ENCODE measurements at places on chromosomes 11 and 22.

- no peak for DNase-seq
These were observed 480 bp upstream of the MTMR2 start for GRCh38 chr11:95924414-95924760.

GRCh38 chr11:22635689-22636088 lies 10.1 kb upstream of the FANCF start:
- no peak for DNase-seq

DNA sequence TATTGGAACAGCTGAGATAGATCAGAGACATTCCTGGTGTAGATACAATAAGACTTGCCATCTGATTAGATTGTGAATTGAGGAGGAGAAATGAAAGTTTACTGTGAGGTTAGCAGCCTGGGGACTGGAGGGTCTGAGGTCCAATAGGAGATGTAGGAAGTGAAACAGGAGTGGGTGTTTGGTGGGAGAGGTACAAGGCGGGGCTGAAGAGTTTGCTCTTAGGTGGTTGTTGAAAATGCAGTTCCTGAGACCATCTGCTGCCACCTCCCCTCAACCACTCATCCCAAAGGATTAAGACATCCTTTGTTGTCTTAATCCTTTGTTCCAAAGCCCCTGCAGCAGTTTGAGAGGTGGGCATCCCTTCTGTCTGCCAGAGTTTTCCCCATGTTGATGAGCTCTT lies 14.8 kb downstream of the PIWIL4 start:
- no peak for DNase-seq

- DNase-seq: no peak
These were observed 6.6 kb upstream of the MMP27 start for GRCh38 chr11:102712137-102712536.

DNA sequence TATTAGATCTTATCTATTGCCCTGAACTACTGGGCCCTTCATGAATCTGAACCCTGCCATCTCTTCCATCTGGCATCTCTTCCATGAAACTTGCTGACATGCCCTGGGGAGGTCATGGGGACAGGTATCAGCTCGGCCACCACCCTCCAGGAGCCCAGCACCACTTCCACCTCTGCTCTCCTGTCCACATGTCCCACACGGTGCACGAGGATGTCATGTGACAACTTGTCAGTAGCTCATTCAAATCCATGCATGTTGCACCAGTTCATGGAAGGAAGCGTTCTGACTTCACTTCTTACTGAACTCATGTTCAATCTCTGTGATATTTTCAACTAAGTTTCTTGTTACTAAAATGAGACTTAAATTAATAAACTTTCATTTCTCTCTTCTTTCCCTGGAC lies 16.6 kb downstream of the YPEL1 start:
- no peak for DNase-seq

GRCh38 chr22:46674367-46674781 lies 54.2 kb downstream of the GRAMD4 start:
- peak; percentile 83 for DNase-seq

- no peak for DNase-seq
These were observed 104.3 kb downstream of the ST3GAL4 start for GRCh38 chr11:126459691-126460281.

DNA sequence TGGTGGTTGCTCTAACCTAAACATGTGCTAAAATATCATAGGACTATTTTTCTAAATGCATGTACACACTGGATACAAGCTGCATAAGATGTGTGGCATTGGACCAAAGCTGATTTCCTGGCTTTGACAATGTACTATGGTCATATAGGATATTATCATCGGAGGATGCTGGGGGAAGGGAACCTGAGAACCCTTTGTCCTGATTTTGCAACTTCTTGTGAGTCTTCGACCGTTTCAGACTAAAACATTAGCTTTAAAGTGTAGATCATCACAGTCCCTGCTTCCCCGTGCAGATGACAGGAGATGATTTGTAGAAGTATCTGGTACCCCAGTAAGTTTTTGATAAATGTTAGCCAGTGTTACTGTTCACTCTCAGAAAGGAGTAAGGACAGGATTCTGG lies 554.7 kb downstream of the MIAT start:
- no peak for DNase-seq

DNA sequence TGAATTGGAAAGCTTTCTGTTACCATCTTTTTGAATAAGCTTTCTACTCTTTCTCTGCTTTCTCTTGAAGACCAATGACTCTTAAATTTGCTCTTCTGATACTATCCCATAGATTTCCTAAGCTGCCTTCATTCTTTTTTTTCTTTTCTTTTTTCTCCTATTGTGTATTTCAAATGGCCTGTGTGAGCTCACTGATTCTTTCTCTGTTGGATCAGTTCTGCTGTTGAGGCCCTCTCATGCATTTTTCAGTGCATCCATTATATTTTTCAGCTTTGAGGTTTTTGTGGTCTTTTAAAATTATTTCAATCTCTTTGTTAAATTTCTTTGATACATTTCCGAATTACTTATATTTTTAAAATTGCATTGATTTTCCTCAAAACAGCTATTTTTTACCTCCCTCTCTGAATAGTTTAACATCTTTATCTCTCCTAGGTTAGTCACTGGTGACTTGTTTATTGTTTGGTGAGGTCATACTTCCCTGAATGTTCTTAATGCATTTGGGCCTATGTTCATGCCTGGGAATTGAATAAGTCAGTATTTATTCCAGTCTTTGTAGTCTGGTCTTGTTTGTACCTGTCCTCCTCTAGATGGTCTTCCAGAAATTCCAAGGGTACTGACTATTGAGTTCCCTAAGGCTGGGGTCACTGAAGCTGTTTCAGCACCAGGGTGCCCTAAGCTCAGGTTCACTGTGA lies 110.6 kb upstream of the SERPIND1 start:
- DNase-seq: no peak

GRCh38 chr22:46569848-46570695 lies 32.7 kb upstream of the CELSR1 start:
- no peak for DNase-seq

- no peak for DNase-seq
These were observed 23.6 kb downstream of the MYEOV start for GRCh38 chr11:69317401-69318092.

DNA sequence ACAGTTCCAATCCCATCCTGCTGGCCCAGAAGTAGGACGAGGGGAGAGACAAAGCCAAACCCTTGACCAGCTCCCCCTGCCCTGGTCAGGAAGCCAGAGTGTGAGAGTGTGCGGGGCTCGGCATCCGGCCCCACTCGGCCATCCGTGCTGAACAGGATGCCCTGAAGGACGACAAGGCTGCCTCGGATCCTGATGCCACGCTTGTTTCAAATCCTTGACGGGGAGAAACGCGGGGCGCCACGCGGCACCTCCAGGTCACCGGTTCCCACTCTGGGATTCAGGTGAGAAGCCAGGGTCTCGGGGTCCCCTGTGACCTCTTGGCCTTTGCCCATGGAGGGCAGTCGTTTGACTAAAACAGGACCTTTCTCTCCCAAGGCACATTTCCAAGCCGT lies 167.8 kb downstream of the BRD1 start:
- no peak for DNase-seq

DNA sequence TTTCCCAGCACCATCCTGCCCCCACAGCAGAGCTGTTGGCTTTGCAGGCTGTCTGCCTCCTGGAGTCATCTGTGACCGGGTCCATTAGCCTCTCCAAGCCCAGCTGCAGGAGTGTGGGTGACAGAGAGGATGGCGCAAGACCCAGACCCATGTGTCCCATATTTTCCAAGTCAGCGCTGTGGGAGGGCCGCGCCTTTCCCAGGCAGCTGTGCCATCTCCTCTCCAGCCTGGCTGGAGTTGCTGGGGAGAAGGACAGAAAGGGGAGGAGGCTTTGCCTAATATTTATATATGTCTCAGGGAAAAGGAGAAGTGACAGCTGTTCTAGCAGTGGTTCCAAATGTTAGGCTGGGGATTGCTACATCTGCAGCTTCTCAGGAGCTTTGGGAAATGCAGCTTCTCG lies 15.7 kb downstream of the DTX4 start:
- DNase-seq: no peak

DNA sequence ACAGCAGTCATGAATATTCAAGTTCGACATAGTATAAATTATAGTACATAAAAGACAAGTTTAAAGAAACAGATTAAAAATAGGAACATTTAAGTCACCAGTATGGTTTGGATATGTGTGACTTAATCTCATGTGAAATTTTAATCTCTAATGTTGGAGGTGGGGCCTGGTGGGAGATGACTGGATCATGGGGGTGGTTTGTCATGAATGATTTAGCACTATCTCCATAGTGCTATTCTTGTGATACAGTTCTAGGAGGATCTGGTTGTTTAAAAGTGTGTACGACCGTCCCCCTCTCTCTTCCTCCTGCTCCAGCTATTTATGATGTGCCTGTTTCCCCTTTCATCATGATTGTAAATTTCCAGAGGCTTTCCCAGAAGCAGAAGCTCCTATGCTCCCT lies 3.3 kb downstream of the KDM4E start:
- DNase-seq: no peak

GRCh38 chr22:36934418-36935312 lies 21.2 kb downstream of the CSF2RB start:
- DNase-seq: no peak

DNA sequence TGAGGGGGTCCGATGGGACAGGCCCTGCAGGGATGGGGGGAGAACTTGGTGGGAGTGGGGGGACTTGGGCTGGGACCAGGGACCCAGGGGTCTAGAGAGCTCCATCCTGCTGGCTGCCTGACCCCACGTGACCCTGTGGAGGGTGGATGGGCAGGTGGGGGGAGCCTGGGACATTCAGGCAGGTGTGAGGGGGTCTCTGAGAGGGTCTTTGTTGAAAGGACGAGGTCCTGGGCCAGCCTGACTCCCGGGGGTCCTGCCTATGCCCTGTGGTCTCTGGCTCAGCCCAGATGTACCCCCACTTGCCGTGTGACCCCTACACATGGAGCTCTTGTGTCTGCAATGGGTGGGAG lies 7.5 kb downstream of the LRRC56 start:
- DNase-seq: no peak

DNA sequence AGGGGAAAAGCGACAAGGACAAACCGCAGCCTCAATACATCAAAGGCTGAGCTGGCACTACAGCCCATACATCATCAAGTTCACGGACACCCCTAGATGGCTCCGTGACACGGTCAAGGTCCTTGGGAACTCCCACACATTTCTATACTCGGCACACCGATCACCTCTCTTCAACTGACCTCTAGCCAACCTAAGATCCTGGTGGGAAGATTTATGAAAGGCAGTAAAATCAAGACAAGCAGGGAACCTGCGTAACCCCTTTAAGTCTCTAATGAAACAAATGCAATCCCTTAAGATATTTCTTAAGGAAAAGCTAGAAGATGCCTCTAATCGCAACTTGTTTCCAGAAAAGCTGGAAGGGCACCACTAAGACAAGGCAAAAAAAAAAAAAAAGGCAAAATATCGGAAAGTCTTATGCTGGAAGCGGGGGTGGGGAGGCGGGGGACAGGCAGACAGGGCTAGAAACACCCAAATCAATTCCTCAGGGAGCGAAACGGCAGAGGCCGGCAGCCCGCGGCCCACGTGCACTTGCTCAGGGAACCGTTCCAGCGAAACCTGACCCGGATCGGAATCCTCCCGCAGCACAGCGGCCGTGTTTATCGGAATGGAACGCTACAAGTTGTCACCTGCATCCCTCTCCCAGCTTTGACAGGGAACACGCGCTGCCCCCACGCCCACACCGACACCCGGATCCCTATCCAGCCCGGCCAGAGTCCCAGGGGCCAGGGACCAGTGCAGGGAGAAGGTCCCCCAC lies 1.4 kb downstream of the ARHGAP20 start:
- DNase-seq: no peak

- no peak for DNase-seq
These were observed 58.3 kb upstream of the VSTM5 start for GRCh38 chr11:93908689-93909088.

All from stimulated activated CD8-positive, alpha-beta memory T cell treated with anti-CD3 and anti-CD28 coated beads, Interleukin-7, amount 100 ng/mL, for 1 hour (primary cell).